ENCODE measurements at places on chromosomes 2 and 18.

GRCh38 chr2:99987160-99987559 lies 155.2 kb downstream of the AFF3 start:
- DNase-seq, result no peak

GRCh38 chr18:35192415-35192814 lies 48.4 kb upstream of the ZNF397 start:
- no peak for DNase-seq

- no peak for DNase-seq
These were observed 53.9 kb downstream of the SH3BP4 start for GRCh38 chr2:235005603-235006259.

DNA sequence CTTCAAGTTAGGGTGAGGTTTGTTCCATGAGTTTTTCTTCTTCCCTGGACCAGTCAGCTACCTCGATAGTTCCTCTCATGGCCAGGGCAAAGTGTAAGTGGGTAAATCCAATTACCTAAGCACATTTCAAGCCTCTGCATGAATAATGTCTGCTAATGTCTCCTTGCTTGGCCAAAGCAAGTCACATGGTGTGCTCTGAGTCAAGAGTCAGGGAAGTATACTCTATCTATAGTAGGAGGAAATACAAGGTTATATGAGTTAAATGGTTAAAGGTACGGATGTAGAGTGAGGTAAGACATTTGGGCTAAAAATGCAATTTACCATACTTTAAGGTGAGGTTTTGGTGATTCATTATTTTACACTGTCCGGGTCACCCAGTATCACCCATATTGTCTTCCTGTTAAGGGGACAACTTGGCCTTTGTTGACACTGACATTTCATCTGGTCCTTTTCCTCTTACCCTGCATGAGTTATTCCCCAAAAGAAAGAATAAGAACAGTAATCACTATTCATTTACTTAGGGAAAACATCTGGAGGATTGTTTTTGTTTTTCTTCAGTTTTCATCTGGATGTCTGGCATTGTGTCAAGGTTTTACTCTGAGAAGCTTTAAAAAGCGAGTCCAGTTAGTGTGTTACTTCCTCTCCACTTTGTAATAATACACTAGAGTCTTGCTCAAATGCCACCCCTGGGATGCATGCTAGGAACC lies 405.5 kb downstream of the RND3 start:
- no peak for DNase-seq

DNA sequence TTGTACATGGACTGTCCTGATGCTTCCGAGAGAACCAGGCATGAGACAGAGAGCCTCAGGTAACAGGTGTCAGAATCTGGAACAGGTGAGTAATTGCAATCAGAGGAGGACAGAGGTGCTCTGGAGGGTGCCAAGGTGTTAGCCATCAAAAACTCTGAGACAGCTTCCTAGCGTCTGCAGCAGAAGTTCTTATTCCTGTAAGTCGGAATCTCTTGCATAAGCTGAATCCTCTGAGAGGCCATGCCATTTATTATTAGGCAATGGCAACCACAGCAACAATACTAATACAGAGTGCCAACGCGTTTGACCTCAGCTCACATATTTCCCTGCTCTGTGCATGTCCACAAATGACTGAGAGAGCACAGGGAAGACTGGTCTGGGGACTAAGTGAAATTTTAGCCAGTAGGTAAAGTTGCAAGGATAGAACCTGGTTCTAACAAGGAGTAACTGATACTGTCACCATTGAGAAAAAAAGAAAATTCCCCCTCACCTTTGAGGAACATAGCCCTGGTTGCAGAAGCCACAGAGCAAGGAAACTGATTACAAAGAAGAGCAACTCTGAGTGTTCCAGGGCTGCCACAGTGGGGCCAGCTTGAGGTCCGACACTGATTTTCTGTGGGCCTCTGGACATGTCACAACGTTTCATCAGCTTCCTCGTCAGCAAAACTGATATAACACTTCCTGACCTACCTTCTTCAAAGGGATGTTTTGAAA lies 55.1 kb upstream of the ACSL3 start:
- DNase-seq, result no peak

DNA sequence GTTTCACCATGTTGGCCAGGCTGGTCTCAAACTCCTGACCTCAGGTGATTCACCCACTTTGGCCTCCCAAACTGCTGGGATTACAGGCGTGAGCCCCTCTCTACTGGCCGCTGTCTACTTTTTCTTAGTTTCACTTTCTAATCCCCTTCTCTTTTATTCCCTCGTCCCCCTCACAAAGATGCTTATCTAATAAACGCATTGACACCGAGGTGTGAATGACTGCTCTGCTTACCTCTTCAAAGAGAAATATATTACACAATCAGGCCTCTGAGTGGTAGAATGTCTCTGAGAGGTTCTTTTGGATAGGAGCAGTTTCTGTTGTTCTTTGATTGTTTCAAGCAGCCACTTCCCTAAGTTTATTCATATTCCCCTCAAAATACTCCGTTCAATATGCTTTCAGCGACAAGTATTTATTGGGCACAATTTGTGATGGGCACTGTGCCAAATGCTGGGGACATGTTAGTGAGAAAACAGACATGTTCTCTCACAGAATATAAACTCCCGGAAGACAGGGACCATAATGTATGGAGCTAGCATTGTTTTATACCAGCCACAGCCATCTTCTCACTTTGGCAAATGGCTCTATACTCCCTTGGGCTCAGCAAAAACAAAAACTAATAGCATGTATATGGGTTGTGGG lies 34.7 kb upstream of the RAPH1 start:
- DNase-seq, result no peak

GRCh38 chr18:37937287-37937686 lies 371.7 kb upstream of the CELF4 start:
- no peak for DNase-seq

All from activated CD4-positive, alpha-beta T cell treated with anti-CD3 and anti-CD28 coated beads, Interleukin-2, amount 50 U/mL, for 48 hours (primary cell).